Activated CD4-positive, alpha-beta T cell treated with anti-CD3 and anti-CD28 coated beads, Interleukin-2, amount 50 U/mL, for 48 hours (primary cell): ENCODE measurements at places on chromosomes 3 and 15.

DNA sequence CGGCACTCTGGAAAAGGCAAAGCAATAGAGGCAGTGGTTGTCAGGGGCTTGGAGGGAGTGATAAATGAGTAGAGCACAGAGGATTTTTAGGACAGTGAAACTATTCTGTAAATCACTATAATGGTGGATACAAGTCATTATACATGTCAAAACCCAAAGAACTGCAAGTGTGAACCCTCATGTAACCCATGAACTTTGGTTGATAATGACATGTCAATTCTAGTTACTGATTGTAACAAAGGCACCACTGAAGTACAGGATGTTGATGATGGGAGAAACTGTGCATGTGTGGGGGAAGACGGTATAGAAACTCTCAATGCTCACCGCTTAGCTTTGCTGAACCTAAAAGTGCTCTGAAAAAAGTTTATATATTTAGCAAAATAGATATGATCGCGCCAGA lies 36.0 kb downstream of the BTLA start:
- no peak for DNase-seq

GRCh38 chr3:48560648-48561018 lies 2.9 kb downstream of the UCN2 start:
- DNase-seq: no peak

GRCh38 chr3:76866729-76867408 lies 173.0 kb upstream of the ROBO2 start:
- DNase-seq: no peak

GRCh38 chr15:89837134-89837829 lies 22.6 kb upstream of the ANPEP start:
- no peak for DNase-seq

- no peak for DNase-seq
Measured at GRCh38 chr3:187629711-187630110, 40.5 kb downstream of the SST start.

DNA sequence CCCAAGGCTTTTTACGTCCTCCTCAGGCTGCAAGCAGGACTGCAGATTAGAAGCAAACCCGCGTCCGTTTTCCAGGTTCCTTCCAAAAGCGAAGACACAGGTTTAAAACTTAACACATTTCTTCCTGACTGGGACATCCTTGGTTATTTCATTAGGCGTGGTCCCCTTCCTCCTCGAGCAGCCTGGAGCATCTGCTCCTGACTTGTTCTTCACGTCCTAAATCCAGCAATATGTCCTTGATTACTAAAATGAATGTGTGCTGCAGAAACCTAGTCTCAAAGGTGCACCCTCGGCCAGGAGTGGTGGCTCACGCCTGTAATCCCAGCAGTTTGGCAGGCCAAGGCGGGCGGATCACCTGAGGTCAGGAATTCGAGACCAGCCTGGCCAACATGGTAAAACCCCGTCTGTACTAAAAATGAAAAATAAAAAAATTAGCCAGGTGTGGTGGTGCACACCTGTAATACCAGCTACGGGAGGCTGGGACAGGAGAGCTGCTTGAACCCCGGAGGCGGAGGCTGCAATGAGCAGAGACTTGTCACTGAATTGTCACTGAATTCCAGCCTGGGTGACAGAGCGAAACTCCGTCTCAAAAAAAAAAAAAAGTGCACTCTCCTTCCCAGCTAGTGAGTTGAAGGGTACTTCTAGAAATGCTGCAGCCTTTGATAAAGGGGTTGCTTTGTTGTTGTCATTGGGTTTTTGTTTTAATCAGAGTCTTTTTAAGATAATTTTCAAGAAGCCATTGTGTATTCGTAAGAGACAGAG lies 842 bp upstream of the LRIG1 start:
- no peak for DNase-seq

DNA sequence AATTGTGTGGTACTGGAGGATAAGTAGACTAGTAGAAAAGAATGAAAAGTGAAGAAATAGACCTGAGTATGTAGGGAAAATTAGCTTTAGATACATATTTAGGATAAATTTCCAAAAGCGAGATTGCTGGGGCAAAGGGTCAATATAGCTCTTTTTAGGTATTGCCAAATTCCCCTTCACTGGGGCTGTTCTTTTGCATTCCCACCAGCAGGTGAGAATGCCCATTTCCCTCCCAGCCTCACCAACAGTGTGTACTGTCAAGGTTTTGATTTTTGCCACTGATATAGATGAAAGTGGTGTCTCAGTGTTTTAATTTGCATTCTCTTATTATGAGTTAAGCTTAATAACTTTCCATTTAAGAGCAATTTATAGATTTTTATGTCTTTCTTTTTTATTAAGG lies 35.7 kb upstream of the BHLHE40 start:
- DNase-seq: no peak

DNA sequence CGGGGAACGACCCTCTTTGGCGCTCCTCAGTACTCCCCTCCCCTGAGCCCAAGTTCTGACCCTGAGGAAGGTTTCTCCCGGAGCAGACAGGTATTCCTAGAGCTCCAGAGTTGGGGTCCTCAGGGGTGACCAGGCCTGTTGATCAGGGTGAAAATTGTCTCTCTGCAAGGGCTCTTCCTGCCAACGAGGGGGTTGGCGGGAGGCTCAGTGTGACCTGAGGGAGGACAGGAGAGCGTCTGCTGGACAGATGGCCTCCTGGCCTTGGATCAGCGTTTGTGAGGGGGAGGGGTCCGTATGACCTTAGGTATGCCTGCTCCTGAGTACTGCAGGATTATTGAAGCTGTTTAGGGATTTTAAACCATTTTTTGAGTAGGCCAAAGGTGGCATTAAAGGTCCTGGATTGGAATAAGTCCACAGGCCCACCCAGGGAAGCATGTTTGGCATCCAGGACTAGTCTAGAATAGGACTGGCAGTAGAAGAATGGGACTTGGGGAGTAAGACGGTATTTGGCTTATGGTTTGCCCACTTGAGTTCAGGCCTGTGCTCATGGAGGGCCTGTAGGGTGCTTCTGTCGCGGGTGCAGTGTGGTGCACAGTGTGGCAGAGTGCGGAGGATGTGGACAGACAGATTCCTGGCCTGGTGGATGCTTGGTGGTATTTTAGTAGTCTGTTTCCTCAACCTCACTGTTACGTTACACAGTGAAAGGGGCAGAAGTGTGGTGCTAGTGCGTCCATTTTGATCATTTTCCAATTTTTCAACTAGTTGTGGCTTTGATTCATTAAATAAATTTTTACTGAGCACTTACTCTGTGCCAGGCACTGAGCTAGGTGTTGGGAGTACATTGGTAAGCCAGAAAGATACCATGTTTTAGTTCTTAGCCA lies 959 bp downstream of the ZNF592 start:
- peak; percentile 63 for DNase-seq

DNA sequence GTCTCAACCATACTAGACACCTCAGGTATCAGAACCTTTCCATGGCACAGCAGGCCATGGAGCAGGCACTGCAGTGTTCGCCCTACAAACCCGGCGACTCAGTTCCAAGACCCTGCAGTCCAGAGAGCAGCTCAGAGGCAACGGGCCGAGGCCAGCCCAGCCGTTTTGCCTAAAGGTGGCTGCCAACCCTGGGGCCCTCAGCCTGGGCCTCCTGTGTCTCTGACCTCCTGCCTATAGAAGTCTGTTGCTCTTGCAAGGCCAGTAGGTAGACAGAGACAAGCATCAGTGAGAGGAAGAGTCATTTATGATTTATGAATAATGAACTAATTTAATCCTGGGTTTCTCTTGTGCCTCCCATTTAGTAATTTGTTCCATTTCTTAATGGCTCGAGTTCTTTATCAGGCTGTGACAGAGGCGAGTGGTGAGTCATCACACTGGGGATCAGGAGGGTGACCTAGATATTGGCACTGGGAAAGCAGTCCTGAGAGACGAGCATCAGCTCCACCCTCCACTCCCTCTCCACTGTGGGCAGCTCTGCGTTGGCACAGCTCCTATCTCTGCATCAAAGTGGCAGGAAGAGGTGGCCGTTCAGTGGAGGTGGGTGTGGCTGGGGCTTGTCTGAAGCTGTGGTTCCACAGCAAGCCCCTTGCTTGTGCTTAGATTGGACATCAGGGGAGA lies 79.8 kb downstream of the ABHD5 start:
- peak; percentile 32 for DNase-seq

GRCh38 chr15:98804057-98804380 lies 155.7 kb downstream of the IGF1R start:
- DNase-seq: no peak

DNA sequence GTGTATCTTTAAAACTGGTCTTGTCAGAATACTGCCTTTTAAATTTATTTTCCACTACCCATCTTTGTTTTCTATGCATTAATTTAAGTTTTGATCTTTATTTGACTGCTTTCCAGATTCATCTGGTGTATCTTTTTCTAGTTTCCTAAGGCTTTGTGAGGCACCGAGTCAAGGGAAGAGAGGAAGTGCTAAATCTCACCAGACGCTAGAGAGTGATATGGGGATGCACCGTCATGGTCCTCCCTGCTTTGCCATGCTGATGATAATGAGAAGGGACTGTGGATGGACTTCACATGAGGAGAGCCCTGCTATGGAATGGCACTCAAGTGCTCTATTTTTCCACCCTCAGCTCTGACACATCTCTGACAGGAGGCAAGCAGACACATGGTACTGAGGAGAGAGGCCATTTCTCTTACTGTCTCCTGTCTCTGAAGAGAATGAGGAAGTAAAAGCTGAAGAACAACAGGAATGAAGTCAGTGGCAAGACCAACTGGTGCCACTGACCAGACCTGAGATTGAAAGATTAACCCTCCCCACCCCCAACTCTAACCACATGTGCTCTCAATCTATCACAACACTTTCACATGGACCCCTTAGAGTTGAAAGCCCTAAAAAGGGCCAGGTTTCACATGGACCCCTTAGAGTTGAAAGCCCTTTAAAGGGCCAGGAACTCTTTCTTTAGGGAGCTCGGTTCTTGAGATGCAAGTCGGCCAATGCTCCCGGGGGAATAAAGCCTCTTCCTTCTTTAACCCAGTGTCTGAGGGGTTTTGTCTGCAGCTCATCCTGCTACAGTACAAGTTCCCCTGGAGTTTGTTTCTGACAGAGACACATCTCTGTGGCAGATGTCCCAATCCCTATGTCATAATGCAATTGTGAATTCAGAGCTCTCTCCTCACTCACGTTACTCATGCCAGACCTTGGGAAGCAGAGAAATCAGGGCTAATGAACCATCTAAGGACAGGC lies at the start of gene IQCF2:
Gene IQCF2, plus strand, starts transcription at position 913 of the 963 bp plus-strand sequence. CDS start 52 bp downstream, outside the sequence.
- DNase-seq: no peak

- no peak for DNase-seq
Measured at GRCh38 chr15:29465816-29466215, 196.2 kb upstream of the NSMCE3 start.

DNA sequence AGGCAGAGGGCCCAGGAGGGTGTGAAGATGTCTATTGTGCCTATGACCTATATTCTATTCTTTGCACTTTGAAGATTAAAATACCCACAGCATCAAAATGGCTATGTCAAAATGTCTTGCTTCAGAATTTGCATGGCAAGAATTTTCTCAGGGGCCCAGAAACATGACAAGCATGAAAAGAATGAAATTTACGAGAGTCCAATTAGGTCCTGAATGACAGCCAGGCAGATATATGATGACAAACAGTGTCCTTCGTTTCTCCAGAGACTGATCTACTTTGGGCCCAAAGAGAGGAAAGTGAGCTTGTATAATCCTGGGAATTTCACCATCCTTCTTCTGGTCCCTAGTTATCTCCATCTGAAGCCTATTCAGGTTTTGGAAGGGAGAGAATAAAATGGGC lies 609.9 kb downstream of the FHIT start:
- no peak for DNase-seq

DNA sequence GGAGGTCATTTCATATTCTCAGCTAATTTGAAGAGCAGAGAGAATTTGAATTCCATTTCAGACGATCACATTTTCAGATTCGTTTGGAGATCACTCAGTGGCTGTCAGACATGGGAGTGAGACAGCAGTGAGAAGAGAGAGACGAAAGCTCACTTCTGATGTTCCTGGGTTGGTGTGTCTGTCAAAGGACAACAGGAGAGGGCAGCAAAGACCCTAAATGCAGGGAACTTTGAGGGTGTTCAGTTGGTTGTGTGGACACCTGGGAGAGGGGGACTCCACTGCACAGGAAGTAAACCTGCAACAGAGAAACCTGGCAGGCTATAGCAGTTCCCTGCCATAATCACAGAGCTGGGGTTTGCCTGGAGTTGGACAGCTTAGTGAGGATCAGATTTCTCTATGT lies 675.1 kb downstream of the SQOR start:
- no peak for DNase-seq

- no peak for DNase-seq
Measured at GRCh38 chr3:184672977-184673870, 38.6 kb downstream of the MAGEF1 start.

GRCh38 chr3:187648177-187648576 lies 22.0 kb downstream of the SST start:
- no peak for DNase-seq

- no peak for DNase-seq
Measured at GRCh38 chr15:68277131-68277602, 378 bp upstream of the FEM1B start.

- DNase-seq: no peak
Measured at GRCh38 chr3:137588871-137589270, 175.2 kb upstream of the SOX14 start.

DNA sequence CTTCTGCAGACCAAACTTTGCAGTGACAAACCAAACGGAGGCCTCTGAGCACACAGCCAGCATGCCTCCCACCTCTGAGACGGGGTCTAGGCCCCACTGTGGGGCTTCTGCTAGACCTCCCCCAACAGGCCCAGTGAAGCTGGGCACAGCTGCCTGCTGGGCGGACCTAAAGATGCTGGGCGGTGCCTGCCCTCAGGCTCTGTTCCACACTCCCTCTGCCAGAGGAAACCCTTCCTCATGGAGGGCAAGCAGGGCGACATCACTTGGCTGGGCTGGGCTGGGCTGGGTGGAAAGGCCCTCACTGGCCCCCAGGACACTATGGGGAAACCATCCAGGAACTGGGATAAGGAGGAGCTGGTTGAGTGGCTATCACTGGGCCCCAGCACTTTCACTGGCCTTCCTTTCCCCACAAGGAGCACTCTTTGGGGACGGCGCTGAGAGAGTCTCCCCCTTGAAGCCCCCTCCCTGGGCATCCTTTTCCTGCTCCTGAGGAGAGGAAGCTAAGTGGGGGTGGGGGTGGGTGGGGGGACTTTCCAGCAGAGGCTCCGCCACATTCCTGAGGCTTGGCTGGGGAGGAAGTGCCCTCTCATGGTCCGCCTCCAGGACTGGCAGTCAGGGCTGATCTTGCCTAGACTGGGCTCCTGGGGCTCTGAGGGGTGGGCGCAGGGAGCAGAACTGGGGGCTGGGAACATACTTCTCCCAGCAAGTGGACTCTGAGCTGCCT lies 98.1 kb upstream of the HACD2 start:
- no peak for DNase-seq

DNA sequence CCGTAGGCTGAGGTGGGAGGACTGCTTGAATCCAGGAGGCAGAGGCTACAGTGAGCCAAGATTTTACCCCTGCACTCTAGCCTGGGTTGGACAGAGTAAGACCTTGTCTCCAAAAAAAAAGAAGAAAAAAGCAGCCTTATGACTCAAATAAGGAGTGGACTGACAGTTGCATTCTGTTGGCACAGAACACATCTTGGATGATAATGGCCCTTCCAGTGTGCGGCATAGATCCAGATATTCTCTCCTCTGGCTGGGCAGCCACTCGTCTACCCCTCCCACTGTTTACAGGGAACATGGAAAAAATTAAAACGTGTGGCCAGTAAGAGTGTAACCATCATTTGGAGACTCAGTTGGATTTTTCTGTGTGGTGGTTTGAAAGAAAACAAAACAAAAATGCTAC lies 118.6 kb upstream of the RNF7 start:
- DNase-seq: no peak

GRCh38 chr3:119571688-119572087 lies 7.6 kb upstream of the ADPRH start:
- no peak for DNase-seq
